ENCODE measurements at places on chromosomes 4 and X. TPM values are rescaled to one million over a fixed set of nuclear protein-coding genes. Genes with fewer than 3 reads are reported as not detected.

DNA sequence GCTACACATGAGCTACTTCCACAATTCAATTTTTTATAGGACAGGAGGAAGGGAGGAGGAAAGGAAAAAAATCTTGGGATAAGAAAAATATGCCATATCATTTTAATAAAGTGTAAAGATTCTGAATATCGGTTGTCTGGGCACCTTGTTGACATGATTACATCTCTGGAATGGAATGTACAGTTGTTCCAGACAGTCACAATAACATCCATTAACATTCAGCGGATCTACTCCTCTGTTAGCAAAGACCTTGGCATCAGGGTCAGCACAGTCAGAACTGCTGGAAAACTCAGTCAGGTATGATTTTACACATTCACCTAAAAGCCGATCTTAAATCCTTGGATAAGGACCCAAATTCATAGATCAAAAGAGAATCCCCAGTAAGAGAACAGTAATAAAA is 85.4 kb upstream of the ARMCX2 start:
- no peaks in the 10 kb centered on the region for H3K36me3 ChIP-seq
- H3K4me1 ChIP-seq: no peaks in the 10 kb centered on the region
- no peaks in the 10 kb centered on the region for H3K27me3 ChIP-seq
- DNase-seq: no peak

- H3K4me3 ChIP-seq: no peak overlapping the region
- DNase-seq: no peak
- peaks cover 6% of the 10 kb centered on the region for H3K4me1 ChIP-seq
- no peaks in the 10 kb centered on the region for H3K27me3 ChIP-seq
These were observed 48.1 kb upstream of the IL13RA1 start for GRCh38 chrX:118679290-118679689.

GRCh38 chr4:8478801-8479744 is 38.5 kb downstream of the TRMT44 start:
- DNase-seq: no peak
- no peaks in the 10 kb centered on the region for H3K4me1 ChIP-seq
- peaks cover 1% of the 10 kb centered on the region for H3K36me3 ChIP-seq

DNA sequence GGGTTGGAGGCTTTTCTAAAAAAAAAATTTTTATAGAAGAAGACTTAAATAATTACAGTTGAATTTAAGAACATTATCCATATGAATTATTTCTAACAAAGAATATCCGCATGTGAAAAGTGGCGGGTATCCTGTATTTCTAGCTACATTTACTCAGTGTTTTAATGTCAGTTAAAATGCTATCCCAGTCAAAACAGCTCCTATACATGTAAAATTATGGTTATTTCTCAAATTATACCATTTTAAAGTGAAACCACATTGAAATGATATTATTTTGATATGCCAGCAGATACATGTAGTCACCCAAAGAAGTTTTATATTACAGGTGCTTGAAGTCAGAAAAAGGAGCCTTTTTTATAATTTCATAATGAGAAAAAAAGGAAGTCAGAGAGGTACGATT is 168.5 kb upstream of the ATOH1 start:
- no peaks in the 10 kb centered on the region for H3K36me3 ChIP-seq
- H3K4me1 ChIP-seq: no peaks in the 10 kb centered on the region
- no peak for DNase-seq
- H3K4me3 ChIP-seq: no peak overlapping the region

- H3K4me3 ChIP-seq: no peak overlapping the region
- H3K27ac ChIP-seq: no peak overlapping the region
- H3K27me3 ChIP-seq: no peaks in the 10 kb centered on the region
- no peak for DNase-seq
- peaks cover 2% of the 10 kb centered on the region for H3K4me1 ChIP-seq
- H3K36me3 ChIP-seq: peaks cover 4% of the 10 kb centered on the region
These were observed 85.1 kb downstream of the ARAP2 start for GRCh38 chr4:36159208-36159607.

ARMCX1 gene
- 31.6 TPM for total RNA-seq

DNA sequence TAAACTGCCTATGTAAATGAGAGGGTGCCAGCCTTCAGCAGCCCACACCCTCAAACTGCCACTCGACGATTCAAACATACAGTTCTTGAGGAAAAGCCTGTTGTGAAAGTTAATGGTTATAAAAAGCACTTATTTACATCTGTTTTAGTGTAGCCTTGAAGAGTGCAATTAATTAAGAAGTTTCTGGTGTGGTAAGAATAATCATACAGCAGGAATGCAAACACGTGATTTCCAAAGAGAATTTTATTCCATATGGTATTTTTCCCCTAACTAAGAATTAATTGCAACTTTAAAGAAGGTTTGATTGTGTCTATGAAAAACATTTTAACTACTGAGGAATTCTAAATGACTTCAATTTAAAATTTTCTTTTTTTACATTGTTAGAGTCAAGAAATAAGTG is 176.3 kb upstream of the PITX2 start:
- no peaks in the 10 kb centered on the region for H3K36me3 ChIP-seq
- no peak overlapping the region for H3K4me3 ChIP-seq
- no peak overlapping the region for H3K27ac ChIP-seq
- no peak for DNase-seq
- peaks cover under 1% of the 10 kb centered on the region for H3K4me1 ChIP-seq
- peaks cover 28% of the 10 kb centered on the region for H3K27me3 ChIP-seq
